ENCODE measurements at places on chromosomes 1 and 21. TPM values are rescaled to one million over a fixed set of nuclear protein-coding genes. Genes with fewer than 3 reads are reported as not detected.

The SYT14 gene
- polyA plus RNA-seq, result 1.7 TPM

The NPHS2 gene
- polyA plus RNA-seq, result not detected

The C1orf53 gene
- polyA plus RNA-seq, result 1.8 TPM

The PLA2G5 gene
- polyA plus RNA-seq, result 0.25 TPM

The RNF186 gene
- 0.20 TPM for polyA plus RNA-seq

The BSDC1 gene
- polyA plus RNA-seq, result 39.6 TPM

The FMOD gene
- polyA plus RNA-seq, result 75.8 TPM

The PKLR gene
- 0.09 TPM for polyA plus RNA-seq

The LYPD8 gene
- not detected for polyA plus RNA-seq

The CD1B gene
- not detected for polyA plus RNA-seq

The NDUFS2 gene
- polyA plus RNA-seq, result 142 TPM

The SLC44A5 gene
- 0.30 TPM for polyA plus RNA-seq

The GIPC2 gene
- 0.78 TPM for polyA plus RNA-seq

The PCBP3 gene
- polyA plus RNA-seq, result 0.89 TPM

The SPRR4 gene
- not detected for polyA plus RNA-seq

The HSD3B2 gene
- not detected for polyA plus RNA-seq

The FAM110D gene
- polyA plus RNA-seq, result 0.76 TPM

The KCNQ4 gene
- 35.5 TPM for polyA plus RNA-seq

The RAVER2 gene
- polyA plus RNA-seq, result 23.2 TPM

The RNU1-3 gene
- polyA plus RNA-seq, result not detected

The KAZN gene
- polyA plus RNA-seq, result 12.8 TPM

The C1orf87 gene
- 0.80 TPM for polyA plus RNA-seq

The ADAMTS5 gene
- 12.1 TPM for polyA plus RNA-seq

The OLFM3 gene
- 0.37 TPM for polyA plus RNA-seq

The MEF2D gene
- 78.6 TPM for polyA plus RNA-seq

The ADIPOR1 gene
- polyA plus RNA-seq, result 64.9 TPM

The GCSAML gene
- 0.11 TPM for polyA plus RNA-seq

The CLCN6 gene
- polyA plus RNA-seq, result 13.0 TPM

The FCGR3A gene
- 0.81 TPM for polyA plus RNA-seq

The KRTAP24-1 gene
- polyA plus RNA-seq, result not detected

The PHC2 gene
- polyA plus RNA-seq, result 67.8 TPM

The TRIM45 gene
- polyA plus RNA-seq, result 24.6 TPM

The CDC7 gene
- polyA plus RNA-seq, result 6.7 TPM

The MAP3K7CL gene
- polyA plus RNA-seq, result 69.1 TPM

The HIVEP3 gene
- polyA plus RNA-seq, result 2.1 TPM

The SLC5A9 gene
- polyA plus RNA-seq, result 2.0 TPM

The FMO3 gene
- polyA plus RNA-seq, result 0.19 TPM

The TIAM1 gene
- 10.8 TPM for polyA plus RNA-seq

The RGSL1 gene
- polyA plus RNA-seq, result not detected

The ZNF648 gene
- 0.16 TPM for polyA plus RNA-seq

The GNAT2 gene
- polyA plus RNA-seq, result not detected

All from forelimb muscle (tissue), 1 donor.